ENCODE measurements at places on chromosomes 11 and 22. TPM values are rescaled to one million over a fixed set of nuclear protein-coding genes. Genes with fewer than 3 reads are reported as not detected.
A peak's percentile ranks its signal among the peaks of the same experiment; 100 is the strongest.

DNA sequence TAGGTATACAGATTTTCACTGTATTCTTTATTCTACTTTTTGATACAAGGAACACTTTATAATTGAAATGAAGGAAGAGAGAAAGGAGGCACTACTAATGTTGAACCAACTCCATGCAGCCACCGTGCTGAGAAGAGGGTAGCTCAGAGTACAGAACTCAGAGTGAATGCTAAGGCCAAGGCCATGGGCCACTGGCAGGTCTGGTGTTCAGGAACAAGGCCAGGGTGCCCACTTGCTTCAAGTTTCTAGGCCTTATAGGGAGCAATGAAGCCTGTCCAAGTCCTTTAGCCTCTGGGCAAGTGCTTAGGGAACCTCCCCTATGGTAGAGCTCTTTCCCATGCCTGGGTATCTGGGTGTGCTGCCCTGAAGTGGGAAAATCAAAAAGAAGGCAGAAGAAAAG is 235.0 kb downstream of the TENM4 start:
- H3K27ac ChIP-seq = no peak overlapping the region
- H3K4me1 ChIP-seq = no peaks in the 10 kb centered on the region
- no peak overlapping the region for H3K4me3 ChIP-seq
- no peak for DNase-seq
- no peaks in the 10 kb centered on the region for H3K36me3 ChIP-seq

- no peak for DNase-seq
- H3K36me3 ChIP-seq = no peaks in the 10 kb centered on the region
- no peak overlapping the region for H3K4me3 ChIP-seq
- peaks cover 5% of the 10 kb centered on the region for H3K4me1 ChIP-seq
Observed at GRCh38 chr11:120241277-120241676, 1.3 kb downstream of the POU2F3 start.

- H3K4me3 ChIP-seq = no peak overlapping the region
- no peaks in the 10 kb centered on the region for H3K4me1 ChIP-seq
- H3K27me3 ChIP-seq = no peaks in the 10 kb centered on the region
- no peak for DNase-seq
Observed at GRCh38 chr11:93128574-93128973, 69.2 kb downstream of the SLC36A4 start.

DNA sequence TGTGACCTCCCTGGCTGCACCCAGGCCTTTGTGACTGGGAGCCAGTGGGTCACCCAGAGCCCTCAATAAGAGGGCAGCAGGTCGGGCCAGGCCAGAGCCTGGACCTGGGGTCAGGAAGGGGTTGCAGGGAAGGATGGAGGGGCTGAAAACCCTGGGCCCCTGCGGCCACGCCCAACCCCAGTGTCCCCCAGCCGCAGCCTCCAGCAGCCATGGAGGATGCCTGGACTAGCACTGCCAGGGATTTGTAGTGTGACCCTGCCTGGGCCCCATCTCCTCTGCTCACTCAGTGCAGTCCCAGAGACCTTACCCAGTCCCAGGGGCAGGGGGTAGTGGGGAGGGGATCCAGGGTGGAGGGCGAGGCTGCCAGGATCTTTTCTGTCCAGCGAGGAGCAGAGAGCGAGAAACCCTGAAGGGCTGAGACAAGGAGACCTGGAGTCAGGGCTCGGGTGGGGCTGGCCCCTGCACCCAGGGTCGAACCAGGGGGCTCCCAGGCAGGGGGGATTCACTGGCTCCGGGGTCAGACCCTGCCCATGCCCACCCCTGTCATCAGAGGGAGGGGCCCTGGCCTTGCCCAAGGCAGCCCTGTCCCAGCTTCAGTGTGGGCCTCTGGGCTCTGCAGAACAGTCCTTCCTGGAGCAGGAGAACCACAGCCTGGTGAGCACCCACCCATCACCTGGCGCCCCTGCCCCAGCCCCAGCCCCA is 187.5 kb downstream of the IGLL1 start:
- no peaks in the 10 kb centered on the region for H3K4me1 ChIP-seq
- H3K4me3 ChIP-seq = no peak overlapping the region
- H3K27ac ChIP-seq = no peak overlapping the region
- H3K36me3 ChIP-seq = no peaks in the 10 kb centered on the region

GRCh38 chr11:119694334-119694733 is 34.7 kb downstream of the NECTIN1 start:
- H3K4me3 ChIP-seq = no peak overlapping the region
- H3K4me1 ChIP-seq = peaks cover 18% of the 10 kb centered on the region
- H3K27me3 ChIP-seq = no peaks in the 10 kb centered on the region
- no peak overlapping the region for H3K27ac ChIP-seq

GRCh38 chr22:46584081-46584921 is 35.9 kb upstream of the GRAMD4 start:
- no peak overlapping the region for H3K27ac ChIP-seq
- H3K27me3 ChIP-seq = no peaks in the 10 kb centered on the region
- no peak overlapping the region for H3K4me3 ChIP-seq
- H3K4me1 ChIP-seq = peaks cover 58% of the 10 kb centered on the region

- H3K4me1 ChIP-seq = no peaks in the 10 kb centered on the region
- H3K27ac ChIP-seq = no peak overlapping the region
- peak; percentile 30 for DNase-seq
Observed at GRCh38 chr11:2724653-2725367, 25.0 kb upstream of the KCNQ1OT1 start.

GRCh38 chr11:45885274-45885920 is at the start of gene MAPK8IP1:
Gene MAPK8IP1 (plus strand): TSS chr11:45885651. CDS start chr11:45885821, 170 bp downstream.
- H3K27ac ChIP-seq = no peak within 1 kb of the TSS
- peak within 1 kb of the TSS; percentile 61 for H3K4me3 ChIP-seq
- H3K4me1 ChIP-seq = peaks cover 8% of the 10 kb centered on the region
- peaks cover 5% of the 10 kb centered on the region for H3K27me3 ChIP-seq
- DNase-seq = peak; percentile 92

GRCh38 chr11:128827191-128827893 is 39.8 kb downstream of the KCNJ1 start:
- H3K27me3 ChIP-seq = no peaks in the 10 kb centered on the region
- no peak overlapping the region for H3K27ac ChIP-seq
- H3K4me1 ChIP-seq = peaks cover 10% of the 10 kb centered on the region

DNA sequence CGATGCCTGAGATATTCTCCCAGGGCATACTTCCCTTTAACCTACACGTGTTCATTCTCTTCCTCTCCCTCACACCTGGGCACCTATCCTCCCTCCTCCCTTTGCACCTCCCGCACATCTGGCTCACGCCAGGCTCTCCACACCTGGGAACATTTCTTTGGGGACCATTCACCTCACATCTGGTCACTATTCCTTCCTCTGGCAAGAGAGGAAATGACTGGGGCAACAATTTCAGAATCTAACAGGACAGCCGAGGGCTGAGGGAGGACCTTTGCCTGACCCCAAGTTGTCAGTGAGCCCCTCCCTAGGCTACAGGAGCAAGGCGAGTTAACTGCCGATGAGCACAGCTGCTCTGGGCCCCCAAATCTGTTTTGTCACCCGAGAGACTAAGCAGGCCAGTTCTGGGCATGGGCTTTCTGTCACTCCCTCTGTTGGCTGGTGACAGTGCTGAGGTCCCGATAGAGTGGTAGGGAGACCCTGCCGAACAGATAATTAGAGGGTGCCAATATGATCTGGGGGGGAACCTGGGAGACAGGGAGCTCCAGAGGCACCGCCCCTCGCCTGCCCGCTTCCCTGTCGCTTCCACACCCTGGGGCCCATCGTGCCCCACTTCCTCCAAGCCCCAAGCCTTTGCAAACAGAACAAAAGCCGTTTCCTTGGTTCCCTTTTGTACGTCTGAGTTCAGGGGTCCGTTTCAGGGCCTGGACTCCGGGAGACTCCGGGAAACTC is 45.6 kb downstream of the EIF3F start:
- no peaks in the 10 kb centered on the region for H3K27me3 ChIP-seq
- no peaks in the 10 kb centered on the region for H3K36me3 ChIP-seq
- no peak overlapping the region for H3K4me3 ChIP-seq

GRCh38 chr11:77503006-77503405 is 29.1 kb upstream of the PAK1 start:
- no peaks in the 10 kb centered on the region for H3K27me3 ChIP-seq
- no peak for DNase-seq
- H3K27ac ChIP-seq = no peak overlapping the region
- no peaks in the 10 kb centered on the region for H3K4me1 ChIP-seq

DNA sequence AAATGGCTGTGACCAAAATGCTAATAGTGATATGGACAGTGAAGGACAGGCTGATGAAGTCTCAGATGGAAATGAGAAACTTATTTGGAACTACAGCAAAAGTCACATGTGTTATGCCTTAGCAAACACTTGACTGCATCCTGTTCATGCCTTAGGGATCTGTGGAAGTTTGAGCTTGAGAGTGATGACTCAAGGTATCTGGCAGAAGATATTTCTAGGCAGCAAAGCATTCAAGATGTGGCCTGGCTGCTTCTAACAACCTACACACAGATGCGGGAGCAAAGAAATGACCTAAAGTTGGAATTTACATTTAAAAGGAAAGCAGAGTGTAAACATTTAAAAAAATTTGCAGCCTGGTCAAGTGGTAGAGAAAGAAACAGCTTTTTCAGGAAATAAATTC is 28.1 kb upstream of the CD81 start:
- no peak overlapping the region for H3K27ac ChIP-seq
- DNase-seq = no peak
- no peak overlapping the region for H3K4me3 ChIP-seq
- H3K36me3 ChIP-seq = no peaks in the 10 kb centered on the region

- H3K36me3 ChIP-seq = no peaks in the 10 kb centered on the region
- H3K27ac ChIP-seq = no peak overlapping the region
Observed at GRCh38 chr11:46001448-46001914, 79.0 kb downstream of the LARGE2 start.

GRCh38 chr11:57662893-57663292 is 5.0 kb upstream of the ZDHHC5 start:
- no peak overlapping the region for H3K4me3 ChIP-seq
- H3K36me3 ChIP-seq = peaks cover 34% of the 10 kb centered on the region
- H3K27ac ChIP-seq = no peak overlapping the region
- H3K27me3 ChIP-seq = no peaks in the 10 kb centered on the region
- H3K4me1 ChIP-seq = peaks cover 37% of the 10 kb centered on the region
- no peak for DNase-seq

DNA sequence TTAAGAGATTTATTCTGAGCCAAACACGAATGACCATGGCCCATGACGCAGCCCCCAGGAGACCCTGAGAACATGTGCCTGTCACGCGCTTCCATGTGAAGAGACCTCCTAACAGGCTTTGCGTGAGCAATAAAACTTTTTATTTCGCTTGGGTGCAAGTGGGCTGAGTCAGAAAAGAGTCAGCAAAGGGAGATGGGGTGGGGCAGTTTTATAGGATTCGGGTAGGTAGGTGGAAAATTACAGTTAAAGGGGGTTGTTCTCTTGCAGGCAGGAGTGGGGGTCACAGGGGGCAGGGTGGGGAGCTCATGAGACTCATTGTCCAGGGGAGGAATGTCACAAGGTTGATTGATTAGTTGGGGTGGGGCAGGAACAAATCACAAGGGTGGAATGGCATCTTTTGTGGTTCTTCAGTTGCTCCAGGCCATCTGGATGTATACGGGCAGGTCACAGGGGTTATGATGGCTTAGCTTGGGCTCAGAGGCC is 77.2 kb upstream of the FTH1 start:
- no peak overlapping the region for H3K27ac ChIP-seq
- no peaks in the 10 kb centered on the region for H3K27me3 ChIP-seq
- H3K36me3 ChIP-seq = no peaks in the 10 kb centered on the region
- no peak overlapping the region for H3K4me3 ChIP-seq
- DNase-seq = no peak
- no peaks in the 10 kb centered on the region for H3K4me1 ChIP-seq

DNA sequence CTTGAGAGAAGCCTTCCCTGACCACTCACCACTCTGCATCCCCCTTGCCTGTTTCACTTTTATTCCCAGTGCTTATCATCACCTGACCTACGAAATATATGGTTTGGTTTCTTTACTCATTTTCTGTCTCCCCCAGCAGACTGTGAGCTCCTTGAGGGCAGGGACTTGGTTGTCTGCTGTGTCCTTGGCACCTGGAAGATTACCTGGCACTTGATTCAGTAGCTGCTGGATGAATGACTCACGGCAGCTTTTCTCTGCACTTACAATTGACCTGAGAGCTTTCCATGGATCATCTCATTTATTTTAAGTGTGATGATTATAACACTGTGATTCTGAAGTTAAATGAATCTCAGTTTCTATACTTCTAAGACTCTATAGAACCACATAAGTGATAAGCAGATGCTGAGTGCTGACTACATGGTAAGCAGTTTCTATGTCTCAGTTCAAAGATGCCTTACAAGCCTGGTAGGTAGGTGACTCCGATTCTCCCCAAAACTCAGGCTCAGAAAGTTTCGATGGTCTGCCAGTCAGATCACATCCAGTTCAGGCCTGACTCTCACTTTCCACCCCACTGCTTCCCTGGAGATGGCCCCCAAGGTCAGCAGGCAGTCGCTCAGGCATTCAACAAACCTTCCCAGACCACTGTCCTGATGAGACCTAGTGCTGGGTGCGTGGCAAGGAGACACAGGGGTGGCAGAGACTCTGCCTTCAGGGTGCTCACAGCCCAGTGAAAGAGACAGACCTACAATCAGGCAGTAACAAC is 11.6 kb downstream of the IL2RB start:
- no peaks in the 10 kb centered on the region for H3K36me3 ChIP-seq
- H3K27me3 ChIP-seq = no peaks in the 10 kb centered on the region
- no peaks in the 10 kb centered on the region for H3K4me1 ChIP-seq
- no peak overlapping the region for H3K4me3 ChIP-seq
- no peak overlapping the region for H3K27ac ChIP-seq

DNA sequence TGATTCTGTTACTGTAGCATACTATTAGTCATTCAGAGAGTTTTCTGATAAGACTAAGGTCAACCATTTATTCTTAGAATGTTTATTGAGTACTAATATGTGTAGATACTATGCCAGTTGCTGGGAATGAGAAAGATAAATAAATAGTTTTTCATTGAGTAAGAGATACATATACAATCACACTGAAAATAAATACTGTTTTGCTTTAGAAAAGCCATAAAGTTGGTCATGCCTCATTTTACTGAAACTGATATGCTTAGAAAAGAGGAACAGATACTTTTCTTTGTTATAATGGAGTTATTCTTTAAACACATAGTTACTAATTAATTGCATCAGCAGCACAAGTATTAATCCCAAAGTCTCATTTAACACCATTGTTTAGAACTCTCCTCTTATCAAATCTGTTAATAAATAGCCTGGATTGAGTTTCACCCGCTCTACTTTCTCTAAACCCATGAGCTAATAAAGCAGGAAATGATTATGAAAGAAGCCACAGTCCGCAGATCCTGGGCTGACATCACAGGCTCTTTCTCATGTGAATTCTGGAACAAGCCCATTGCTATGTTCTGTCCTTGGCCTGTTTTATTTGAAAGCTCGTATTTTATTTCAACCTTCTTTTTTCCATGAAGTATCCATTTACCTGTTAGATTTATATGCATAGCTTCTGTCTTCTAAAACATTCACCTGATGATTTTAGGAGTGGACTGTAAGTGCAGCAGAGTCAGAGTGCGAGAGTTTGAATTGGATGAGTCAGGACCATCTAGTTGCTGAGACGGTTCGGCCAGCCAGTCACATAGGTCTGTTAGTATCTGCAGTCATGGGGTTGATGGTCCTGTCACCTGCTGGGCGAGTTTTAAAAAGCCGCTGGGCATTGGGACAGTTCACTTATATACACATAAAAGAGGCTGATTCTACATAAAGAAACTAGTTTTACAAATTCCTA is 35.5 kb downstream of the PIWIL4 start:
- no peak overlapping the region for H3K27ac ChIP-seq
- no peaks in the 10 kb centered on the region for H3K4me1 ChIP-seq
- H3K27me3 ChIP-seq = no peaks in the 10 kb centered on the region
- DNase-seq = peak; percentile 44
- H3K4me3 ChIP-seq = no peak overlapping the region

- H3K27me3 ChIP-seq = no peaks in the 10 kb centered on the region
- no peaks in the 10 kb centered on the region for H3K36me3 ChIP-seq
- no peak overlapping the region for H3K27ac ChIP-seq
Observed at GRCh38 chr11:30206249-30206996, 24.4 kb upstream of the FSHB start.

Gene C11orf52
- total RNA-seq = 7.1 TPM

Gene CACNA1I
- 0.15 TPM for total RNA-seq

Gene KLHL35
- total RNA-seq = 6.8 TPM

Gene RPS19BP1
- 83.2 TPM for total RNA-seq

Gene SEC14L6
- 22.0 TPM for total RNA-seq
